WTC11 (cell line): ENCODE measurements at places on chromosomes 16 and 17.

DNA sequence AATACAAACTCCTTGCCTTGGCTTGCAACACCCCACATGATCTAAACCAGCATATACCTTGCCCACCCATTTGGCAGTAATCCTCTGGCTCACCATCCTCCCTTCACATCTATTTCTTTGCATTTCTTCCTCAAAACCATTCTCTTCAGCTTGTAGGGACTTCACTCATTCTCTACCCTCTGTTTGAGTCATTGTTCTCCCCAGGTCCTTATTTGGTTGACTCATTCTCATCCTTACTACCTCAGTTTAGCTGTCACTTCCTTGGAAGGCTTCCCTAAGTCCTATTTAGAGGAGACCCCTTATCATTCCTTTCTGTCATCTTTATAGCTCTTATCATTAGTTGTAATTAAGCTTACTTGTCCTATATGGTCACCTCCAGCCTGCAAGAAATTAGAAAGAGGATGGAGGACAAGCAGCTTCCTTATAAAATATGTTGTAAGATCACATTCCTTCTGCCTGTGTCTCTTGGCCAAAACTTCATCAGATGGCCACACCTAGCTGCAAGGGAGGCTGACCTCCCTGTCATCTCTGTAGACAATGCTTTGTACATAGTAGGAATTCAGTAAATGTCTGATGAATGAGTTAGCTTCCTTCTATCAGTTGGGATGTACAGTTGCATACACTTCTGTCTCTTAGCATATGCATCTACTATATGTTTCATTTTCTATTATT is 1.7 kb downstream of the TTC19 start:
- no peak for DNase-seq

GRCh38 chr16:58324792-58325191 is 30.0 kb upstream of the PRSS54 start:
- DNase-seq = no peak

DNA sequence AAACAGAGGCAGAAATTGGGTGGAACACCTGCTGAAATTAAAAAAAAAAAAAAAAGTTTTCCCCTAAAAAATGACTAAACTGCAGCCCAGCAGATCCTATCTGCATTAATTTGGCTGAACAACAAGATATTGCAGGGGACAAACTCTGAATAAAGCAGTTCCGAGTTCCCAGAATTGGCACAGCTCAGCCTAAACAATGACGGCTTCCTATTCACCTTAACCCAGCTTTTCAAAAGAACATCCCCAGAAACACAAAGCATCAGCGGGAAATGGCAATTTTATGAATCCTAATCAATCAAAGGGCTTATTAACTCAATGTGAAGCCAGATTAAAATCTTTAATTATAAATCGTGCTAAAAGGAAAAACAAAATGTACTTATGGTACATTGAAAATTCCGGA is 497.8 kb upstream of the ZFHX3 start:
- DNase-seq = no peak

DNA sequence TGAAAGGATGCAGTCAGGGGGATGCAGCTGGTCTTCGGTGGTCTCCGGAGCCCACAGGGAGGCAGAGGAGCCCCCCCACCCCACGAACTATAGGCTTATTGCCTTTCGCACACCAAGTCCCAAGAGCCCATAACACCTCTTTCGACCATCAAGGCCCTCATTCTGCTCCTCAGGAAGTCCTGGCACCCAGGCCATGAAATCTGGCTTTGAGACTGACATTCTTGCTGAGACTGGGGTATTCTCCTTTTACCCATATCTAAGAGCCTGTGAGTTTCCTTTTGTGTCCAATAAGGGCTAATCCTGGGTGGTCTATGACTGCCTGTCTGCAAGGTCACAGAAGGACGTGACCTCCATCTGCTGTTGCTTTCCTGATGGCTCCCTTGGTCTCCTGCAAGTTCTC is 6.4 kb upstream of the ARL4D start:
- DNase-seq = no peak

- DNase-seq = no peak
These were observed 28.3 kb downstream of the C16orf95 start for GRCh38 chr16:87288753-87289362.

DNA sequence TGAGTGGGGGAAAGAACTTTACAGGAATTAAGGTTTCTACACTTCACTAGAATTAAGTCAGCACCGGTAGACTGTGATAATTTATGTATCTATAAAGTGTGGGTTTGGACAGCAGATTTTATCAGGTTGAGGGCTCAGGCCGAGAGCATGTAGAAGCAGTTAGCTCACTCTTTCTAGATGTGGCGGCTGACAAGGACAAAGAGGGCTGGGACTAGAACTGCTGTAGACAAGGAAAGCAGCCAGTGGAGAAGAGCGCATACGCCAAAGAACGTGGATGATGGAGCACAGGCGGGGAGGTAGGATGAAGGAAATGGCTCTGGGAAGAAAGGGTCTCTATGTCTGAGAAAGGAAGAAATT is 504 bp upstream of the GOSR1 start:
- DNase-seq = no peak

GRCh38 chr17:41786227-41787020 is at the start of gene JUP:
Gene JUP, minus strand, starts transcription at chr17:41786711. Its CDS starts 14,857 bp downstream, at chr17:41771854.
- DNase-seq = peak; percentile 100

- DNase-seq = no peak
These were observed 2.3 kb upstream of the HSD3B7 start for GRCh38 chr16:30982548-30983288.

- DNase-seq = no peak
These were observed 12.8 kb upstream of the AKTIP start for GRCh38 chr16:53515811-53516210.

DNA sequence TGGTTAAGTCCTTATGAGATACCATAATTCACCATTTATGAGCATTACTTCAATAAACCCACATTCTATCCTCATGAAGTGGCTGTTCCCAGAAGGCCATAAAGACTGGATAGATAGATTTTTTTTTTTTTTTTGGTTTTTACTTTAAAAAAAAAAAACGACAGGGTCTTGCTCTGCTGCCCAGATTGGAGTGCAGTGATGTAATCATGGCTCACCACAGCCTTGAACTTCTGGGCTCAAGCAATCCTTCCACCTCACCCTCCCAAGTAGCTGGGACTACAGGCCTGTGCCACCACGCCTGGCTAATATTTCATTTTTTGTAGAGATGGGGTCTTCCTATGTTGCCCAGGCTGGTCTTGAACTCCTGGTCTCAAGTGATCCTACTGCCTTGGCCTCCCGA is 102.3 kb downstream of the XYLT1 start:
- no peak for DNase-seq

GRCh38 chr17:56326001-56326359 is 172.7 kb downstream of the ANKFN1 start:
- DNase-seq = no peak

DNA sequence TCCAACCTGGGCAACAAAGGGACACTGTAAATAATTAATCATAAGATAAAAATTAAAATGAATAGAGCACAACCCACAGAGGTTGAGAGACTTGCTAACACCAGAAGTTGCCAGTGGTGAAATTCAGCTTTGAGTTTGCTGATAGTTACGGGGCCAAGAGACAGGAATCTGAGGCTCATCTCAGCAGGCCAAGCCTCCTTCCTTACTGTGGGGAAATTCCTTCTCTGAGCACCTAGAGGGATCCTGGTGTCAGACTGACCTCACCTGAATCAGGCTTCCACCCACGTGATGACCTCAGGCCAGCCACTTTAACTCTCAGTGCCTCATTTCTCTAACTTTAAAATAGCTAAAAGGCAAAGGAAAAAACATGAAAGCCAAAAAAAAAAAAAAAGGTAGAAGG is 4.7 kb downstream of the ABAT start:
- DNase-seq = no peak

DNA sequence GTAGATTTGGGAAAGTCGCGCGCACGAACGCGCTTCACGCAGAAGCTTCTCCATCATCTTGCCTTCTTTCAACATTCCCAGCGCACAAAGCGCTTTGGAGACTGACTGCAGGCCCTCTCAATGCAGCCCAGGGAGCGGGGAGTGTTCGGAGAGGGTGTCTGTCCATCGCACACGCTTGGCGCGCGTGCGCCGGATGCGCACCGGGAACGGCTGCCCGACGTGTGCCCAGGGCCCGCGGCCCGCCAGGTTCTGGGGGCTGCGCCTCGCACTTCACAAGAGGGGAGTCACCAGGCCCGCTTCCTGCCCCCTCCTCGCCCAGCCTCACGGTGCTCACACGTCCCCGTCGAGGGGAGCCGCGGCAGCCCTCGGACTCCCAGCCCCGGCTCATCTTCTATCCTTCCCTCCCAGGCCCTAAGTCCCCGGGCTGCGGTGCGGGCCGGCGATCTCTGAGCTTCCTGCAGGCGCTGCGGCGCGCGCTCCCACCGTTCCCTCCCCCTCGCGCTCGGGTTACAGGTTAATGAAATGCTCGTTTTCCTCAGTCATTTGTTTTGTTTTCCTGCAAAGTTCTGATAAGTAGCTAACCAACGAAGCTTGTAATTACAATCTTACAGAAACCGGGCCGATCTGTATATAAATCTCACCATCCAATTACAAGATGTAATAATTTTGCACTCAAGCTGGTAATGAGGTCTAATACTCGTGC is 2.8 kb upstream of the IRX3 start:
- DNase-seq = peak; percentile 75

DNA sequence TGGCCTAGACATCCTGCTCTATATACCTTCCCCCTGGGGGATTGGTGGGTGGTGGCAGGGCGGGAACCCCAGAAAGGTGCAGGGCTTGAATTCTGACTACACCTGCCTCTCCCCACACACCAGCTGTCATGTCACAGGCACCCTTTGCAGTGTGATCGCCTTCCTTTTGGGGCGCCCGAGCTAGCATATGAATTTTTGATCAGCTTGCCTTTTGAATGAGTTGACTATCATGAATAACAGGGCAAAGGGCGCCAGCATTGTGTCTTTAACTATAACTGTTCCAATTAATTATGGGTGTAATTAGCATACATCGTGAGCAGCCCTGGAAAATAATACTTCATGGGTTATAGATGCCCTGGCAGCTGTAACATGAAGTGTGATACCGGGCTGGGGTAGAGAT is 72.7 kb downstream of the CYLD start:
- no peak for DNase-seq

DNA sequence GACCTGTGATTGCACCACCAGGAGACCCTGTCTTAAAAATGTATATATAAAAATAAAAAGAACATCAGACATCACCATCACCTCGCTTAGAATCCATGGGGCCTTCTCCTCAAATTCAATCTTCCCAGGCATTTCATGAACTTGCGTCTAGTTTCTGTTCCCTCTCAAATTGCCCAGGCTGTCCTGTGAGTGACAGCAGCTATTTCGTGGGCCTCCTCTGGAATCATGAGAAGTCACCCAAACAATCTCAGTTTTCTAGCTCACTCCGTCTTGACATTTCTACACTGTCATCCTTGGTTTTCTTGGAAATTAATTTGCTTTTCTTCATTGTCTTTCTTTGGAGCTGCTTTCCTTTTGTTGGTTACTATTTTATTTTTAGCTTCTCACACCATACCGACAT is 7.3 kb downstream of the SLC52A1 start:
- no peak for DNase-seq

DNA sequence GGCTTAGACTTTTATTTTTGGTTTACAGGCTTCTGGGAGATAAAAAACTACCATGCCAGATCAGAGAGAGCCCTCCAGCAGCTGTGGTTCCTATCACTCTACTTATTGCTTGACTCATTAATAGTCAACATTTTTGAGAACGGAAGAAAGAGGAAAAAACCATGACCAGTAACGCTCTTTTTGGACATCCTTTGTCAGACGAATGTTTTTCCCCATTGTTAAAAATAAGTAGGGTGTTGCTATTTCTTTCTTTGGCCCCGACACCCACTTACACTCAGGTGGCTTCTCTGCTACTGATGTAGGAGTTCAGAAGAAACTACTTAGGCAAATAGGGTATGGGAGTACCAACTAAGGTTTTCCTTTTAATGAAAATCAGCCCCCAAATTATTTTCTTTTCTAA is 27.5 kb downstream of the TVP23A start:
- no peak for DNase-seq

DNA sequence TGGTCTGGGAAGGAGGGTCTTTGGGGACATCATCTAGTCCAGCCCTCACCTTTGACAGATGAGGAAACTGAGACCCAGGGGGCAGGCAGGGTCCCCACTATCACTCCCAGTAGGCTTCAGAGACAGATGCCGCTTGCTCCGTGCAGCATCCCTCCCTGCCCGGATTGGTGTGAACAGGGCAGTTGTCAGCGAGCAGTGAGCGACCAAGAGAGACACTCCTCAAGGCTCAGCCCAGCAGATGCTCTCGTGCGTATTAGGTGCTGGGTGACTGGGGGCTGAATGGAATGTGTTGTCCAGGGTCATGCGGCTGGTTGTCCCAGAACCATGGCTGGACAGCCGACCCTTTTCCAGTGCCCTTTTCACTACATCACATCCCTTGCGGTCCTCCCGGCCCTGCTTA is 49.0 kb downstream of the MPRIP start:
- DNase-seq = no peak

- DNase-seq = peak; percentile 60
These were observed 297.5 kb downstream of the CA10 start for GRCh38 chr17:51860954-51861561.

DNA sequence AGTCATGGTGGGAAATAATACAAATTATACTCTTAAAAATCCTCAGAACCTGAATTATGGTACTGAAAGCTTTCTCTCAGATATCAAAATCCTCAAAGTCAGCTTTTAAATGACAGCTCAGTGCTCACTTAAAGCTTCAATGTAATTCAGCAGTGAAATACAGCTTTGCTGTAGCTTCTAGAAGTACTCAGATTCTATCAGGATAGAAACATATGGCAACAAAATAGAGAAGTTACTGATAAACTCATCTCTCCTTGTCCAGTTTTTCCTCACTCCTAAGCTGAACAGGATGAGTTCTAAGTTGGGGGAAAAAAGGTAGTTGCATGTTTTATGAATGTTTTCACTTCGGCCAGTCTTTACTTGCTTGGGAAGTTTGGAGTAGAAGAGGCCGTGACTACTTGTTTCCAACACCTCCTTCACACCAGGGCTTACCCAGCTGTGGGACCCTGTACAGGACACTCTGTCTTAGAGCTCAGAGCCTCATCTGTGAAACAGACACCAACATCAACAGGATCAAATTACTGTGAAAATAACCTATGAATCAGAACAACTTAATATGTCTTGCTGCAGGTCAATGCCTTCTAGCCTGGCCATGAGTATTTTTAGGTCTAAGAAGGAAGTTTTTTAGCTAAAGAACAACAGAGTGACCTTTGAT is 30.2 kb downstream of the OGFOD1 start:
- no peak for DNase-seq

DNA sequence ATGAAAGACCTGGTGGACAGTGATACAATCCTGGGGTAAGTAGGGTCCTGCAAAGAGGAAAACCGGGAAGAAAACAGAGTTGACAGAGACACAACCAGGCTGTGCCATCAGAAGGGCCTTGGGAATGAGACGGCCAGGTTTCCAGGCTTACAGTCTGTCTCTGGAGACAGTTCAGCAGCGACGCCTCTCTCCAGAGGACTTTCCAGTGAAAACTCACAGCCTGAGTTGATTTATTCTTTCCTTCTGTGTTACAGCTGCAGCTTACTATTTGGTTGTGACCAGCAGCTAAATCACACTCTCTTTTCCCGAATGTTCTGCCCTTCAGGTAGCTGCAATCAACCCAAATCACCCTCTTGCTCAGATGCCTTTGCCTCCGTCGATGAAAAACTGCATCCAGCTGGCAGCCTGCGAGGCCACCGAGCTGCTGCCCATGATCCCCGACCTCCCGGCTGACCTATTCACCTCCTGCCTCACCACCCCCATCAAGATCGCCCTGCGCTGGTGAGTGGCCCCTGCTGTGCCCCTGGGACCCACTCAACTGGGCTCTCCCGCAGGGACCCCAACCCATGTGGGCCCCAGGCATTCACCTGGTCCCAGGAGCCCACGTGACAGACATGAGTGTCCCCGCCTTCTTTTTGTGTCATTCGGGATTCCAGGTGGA is 209.2 kb downstream of the RPTOR start:
- DNase-seq = no peak
